ENCODE measurements at places on chromosomes 11 and 22. TPM values are rescaled to one million over a fixed set of nuclear protein-coding genes. Genes with fewer than 3 reads are reported as not detected.

GRCh38 chr22:22414266-22414665 lies 94.3 kb downstream of the ZNF280B start:
- no peak overlapping the region for H3K27ac ChIP-seq
- H3K4me1 ChIP-seq, result no peaks in the 10 kb centered on the region

- no peaks in the 10 kb centered on the region for H3K36me3 ChIP-seq
- H3K4me3 ChIP-seq, result no peak overlapping the region
- H3K27ac ChIP-seq, result no peak overlapping the region
- H3K27me3 ChIP-seq, result no peaks in the 10 kb centered on the region
- H3K4me1 ChIP-seq, result no peaks in the 10 kb centered on the region
Measured at GRCh38 chr11:96282625-96283220, 60.3 kb downstream of the MAML2 start.

GRCh38 chr22:28609921-28610320 lies 69.7 kb downstream of the TTC28 start:
- no peak for DNase-seq
- H3K4me3 ChIP-seq, result no peak overlapping the region
- H3K27me3 ChIP-seq, result no peaks in the 10 kb centered on the region
- H3K36me3 ChIP-seq, result no peaks in the 10 kb centered on the region

DNA sequence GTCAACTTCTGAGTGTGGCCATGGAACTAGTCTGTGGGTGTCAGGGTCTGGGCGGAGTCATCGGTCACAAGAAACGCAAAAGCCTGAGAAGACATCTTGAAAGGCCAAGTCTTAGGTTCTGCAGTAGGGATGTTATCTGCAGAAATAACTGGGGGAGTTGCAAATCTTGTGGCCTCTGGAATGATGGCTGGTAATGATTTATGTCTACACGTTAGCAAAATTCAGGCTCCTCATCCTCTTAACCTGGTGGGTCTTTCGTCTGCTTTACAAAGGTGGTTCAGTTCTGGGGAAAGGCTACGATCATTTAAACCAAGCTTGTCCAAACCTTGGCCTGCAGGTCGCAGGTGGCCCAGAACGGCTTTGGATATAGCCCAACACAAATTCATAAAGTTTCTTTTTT lies 7.4 kb upstream of the CYB5R3 start:
- DNase-seq, result no peak
- H3K27ac ChIP-seq, result no peak overlapping the region
- no peaks in the 10 kb centered on the region for H3K4me1 ChIP-seq
- no peaks in the 10 kb centered on the region for H3K27me3 ChIP-seq

DNA sequence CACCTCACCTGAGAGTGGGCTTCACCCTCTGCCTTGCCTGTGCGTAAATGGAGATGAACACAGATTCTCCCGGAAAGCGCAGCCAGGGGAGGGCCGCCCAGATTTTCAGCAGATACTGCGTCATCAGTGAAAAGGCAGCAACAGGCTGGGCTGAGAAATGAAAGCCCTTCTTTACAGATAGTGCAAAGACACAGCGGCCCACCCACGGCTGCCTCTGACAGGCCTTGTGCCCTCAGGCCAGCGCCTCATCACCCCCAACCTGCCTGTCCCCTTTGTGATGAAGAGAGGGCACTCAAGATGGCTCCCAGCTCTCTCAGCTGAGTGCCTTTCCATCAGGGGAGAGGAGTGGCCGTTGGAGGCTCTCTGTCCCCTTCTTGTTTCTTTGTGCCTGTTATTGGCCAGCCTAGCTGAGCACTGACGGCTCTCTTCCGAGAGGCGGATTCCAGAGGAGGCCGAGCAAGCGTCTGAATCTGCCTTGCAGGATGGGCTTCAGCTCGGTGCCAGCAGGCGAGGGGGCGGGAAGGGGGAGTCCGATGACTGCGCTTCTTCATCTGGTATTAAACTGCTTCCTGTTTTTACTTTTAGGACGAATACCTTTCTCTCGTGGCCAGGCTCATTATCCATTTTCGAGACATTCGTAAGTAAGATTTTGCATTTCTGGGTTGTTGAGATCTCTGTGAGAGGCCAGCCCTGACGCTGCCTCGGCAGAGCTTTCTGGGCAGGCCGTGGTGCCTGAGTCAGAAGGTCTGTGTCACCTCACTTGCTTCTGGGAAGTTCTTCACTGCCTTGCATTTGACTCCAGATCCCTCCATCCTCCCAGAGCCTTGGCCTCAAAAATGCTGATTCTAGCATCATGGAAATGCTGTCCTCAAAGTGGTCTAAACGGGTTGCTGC lies 43.7 kb downstream of the MED15 start:
- no peaks in the 10 kb centered on the region for H3K36me3 ChIP-seq
- DNase-seq, result no peak
- H3K27me3 ChIP-seq, result no peaks in the 10 kb centered on the region
- H3K27ac ChIP-seq, result peak overlapping the region; percentile 70
- H3K4me1 ChIP-seq, result peaks cover 6% of the 10 kb centered on the region

GRCh38 chr11:123152951-123153350 lies 42.1 kb downstream of the CLMP start:
- H3K27ac ChIP-seq, result no peak overlapping the region
- DNase-seq, result no peak
- H3K4me3 ChIP-seq, result no peak overlapping the region
- no peaks in the 10 kb centered on the region for H3K36me3 ChIP-seq
- no peaks in the 10 kb centered on the region for H3K27me3 ChIP-seq

GRCh38 chr22:28229566-28230485 lies 310.8 kb upstream of the PITPNB start:
- no peak overlapping the region for H3K27ac ChIP-seq
- H3K36me3 ChIP-seq, result no peaks in the 10 kb centered on the region
- DNase-seq, result no peak
- no peaks in the 10 kb centered on the region for H3K4me1 ChIP-seq
- H3K27me3 ChIP-seq, result no peaks in the 10 kb centered on the region
- H3K4me3 ChIP-seq, result no peak overlapping the region

GRCh38 chr22:36885474-36885873 lies 24.7 kb downstream of the NCF4 start:
- no peaks in the 10 kb centered on the region for H3K4me1 ChIP-seq
- H3K27me3 ChIP-seq, result no peaks in the 10 kb centered on the region
- H3K4me3 ChIP-seq, result no peak overlapping the region
- no peak overlapping the region for H3K27ac ChIP-seq
- no peaks in the 10 kb centered on the region for H3K36me3 ChIP-seq
- DNase-seq, result no peak

GRCh38 chr11:3087821-3088800 lies 30.9 kb upstream of the CARS1 start:
- peaks cover 5% of the 10 kb centered on the region for H3K36me3 ChIP-seq
- H3K27me3 ChIP-seq, result no peaks in the 10 kb centered on the region
- no peaks in the 10 kb centered on the region for H3K4me1 ChIP-seq
- DNase-seq, result no peak
- H3K4me3 ChIP-seq, result no peak overlapping the region

DNA sequence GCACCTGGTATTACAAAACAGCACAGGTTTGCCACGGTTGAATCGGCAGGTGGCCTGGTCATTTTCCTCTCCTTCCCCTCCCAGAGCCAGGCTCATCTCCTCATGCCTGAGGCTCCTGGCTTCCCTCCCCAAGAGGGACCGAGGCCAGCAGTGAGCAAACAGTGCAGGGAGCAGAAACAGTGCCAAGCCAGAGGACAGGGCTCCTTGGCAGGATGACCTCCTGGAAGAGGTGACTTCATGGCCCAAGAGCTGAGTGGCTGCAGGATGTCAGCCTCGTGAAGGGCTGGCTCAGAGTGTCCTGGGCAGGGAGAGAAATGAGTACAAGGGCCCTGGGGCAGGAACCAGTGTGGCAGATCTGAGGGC lies 22.8 kb upstream of the PPFIA1 start:
- no peak overlapping the region for H3K27ac ChIP-seq
- no peak overlapping the region for H3K4me3 ChIP-seq
- DNase-seq, result no peak
- H3K4me1 ChIP-seq, result no peaks in the 10 kb centered on the region
- no peaks in the 10 kb centered on the region for H3K36me3 ChIP-seq

- DNase-seq, result no peak
- H3K4me3 ChIP-seq, result no peak overlapping the region
- H3K4me1 ChIP-seq, result no peaks in the 10 kb centered on the region
- H3K27ac ChIP-seq, result no peak overlapping the region
- no peaks in the 10 kb centered on the region for H3K27me3 ChIP-seq
Measured at GRCh38 chr11:94315664-94316063, 11.3 kb downstream of the IZUMO1R start.

DNA sequence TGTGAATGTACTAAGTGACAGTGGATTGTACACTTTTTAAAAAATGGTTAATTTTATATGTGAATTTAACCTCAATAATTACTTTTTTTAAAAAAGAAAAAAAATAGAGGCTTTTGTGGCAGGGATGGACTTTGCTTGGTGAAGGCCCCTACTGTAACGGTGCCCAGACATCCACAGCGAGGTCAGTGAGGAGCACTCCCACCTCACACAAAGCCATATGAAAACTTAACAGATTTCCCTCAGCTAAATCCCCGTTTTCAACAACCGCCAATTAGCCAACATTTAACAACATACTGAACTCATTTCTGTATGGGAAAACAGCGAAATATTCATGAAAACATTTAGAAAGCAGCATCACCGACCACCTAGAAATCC lies 642 bp upstream of the C11orf58 start:
- no peak for DNase-seq
- H3K4me3 ChIP-seq, result peak overlapping the region; percentile 73
- H3K27me3 ChIP-seq, result no peaks in the 10 kb centered on the region
- peak overlapping the region; percentile 95 for H3K27ac ChIP-seq

- no peak overlapping the region for H3K27ac ChIP-seq
- H3K36me3 ChIP-seq, result no peaks in the 10 kb centered on the region
- H3K27me3 ChIP-seq, result no peaks in the 10 kb centered on the region
- H3K4me1 ChIP-seq, result no peaks in the 10 kb centered on the region
- no peak for DNase-seq
Measured at GRCh38 chr11:81007046-81007445, 1566.2 kb upstream of the TENM4 start.

DNA sequence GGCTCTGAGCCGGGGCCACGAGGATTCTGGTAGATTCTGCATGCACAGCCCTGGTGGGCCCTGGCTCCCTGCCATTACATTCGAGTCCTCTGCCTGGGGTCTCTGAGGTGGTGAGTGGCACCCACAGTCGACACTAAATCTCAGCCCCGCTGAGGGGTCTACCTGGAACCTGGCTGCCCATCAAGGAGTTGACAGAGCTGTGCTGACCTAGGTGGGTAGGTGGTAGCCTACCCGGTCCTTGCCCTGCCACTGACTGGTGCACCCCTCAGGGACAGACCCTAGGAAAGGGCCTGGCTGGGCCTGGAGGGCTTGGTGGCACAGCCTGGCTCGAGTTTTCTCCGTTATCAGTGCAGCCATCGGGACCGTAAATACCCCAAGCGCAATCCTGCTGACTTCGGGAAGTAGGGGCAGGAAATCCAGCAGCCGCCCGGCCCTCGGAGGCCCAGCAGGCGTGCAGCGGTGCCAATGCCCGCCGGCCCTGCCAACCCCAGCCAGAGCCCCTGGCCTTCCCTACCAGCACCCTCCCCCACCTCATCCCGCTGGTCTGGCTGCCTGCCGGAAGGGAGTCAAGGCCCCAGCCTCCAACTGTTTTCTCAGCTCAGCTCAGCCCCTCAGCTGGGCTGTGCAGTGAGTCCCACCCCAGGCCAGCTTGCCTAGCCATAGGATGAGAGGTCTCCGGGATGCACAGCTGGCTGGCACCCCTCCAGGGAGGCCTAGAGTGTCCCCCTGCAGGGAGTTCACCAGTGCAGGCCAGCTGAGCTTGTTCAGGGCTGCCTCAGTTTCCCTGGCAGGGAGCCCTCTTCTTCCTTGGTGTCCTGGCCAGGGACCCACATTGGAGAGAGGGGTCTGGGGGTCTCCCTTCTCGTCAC lies 80.4 kb upstream of the KCNQ1OT1 start:
- peaks cover 16% of the 10 kb centered on the region for H3K4me1 ChIP-seq
- H3K27ac ChIP-seq, result peak overlapping the region; percentile 74
- no peaks in the 10 kb centered on the region for H3K36me3 ChIP-seq
- peak; percentile 4 for DNase-seq
- no peaks in the 10 kb centered on the region for H3K27me3 ChIP-seq
- H3K4me3 ChIP-seq, result no peak overlapping the region

DNA sequence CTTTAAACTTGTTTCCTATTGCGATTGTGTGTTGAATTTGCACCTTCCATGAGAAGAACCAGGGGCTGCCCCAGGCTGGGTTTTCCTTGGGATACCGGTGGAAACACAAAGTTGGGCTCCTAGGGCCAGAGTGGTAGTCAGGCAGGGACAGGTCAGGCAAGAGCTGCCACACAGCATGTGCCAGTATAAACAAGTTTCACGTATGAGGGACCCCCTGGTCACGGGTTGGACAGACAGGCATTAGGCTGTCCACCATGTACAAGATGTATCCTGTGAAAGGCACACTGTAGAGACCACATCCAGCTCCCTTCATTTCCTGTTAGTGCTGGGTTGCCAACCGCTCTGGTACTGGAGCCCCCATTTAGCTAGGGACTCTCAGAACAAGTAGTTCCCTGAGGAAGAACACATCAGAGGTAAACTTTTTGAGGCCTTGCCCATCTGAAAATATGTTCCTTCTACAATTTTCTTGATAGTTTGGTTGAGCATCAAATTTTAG lies 8.8 kb downstream of the UPB1 start:
- H3K27me3 ChIP-seq, result no peaks in the 10 kb centered on the region
- no peak overlapping the region for H3K27ac ChIP-seq
- H3K36me3 ChIP-seq, result no peaks in the 10 kb centered on the region

- no peaks in the 10 kb centered on the region for H3K27me3 ChIP-seq
- H3K4me3 ChIP-seq, result no peak overlapping the region
- no peaks in the 10 kb centered on the region for H3K36me3 ChIP-seq
- H3K27ac ChIP-seq, result no peak overlapping the region
- H3K4me1 ChIP-seq, result no peaks in the 10 kb centered on the region
- DNase-seq, result no peak
Measured at GRCh38 chr11:88246696-88247095, 71.5 kb upstream of the RAB38 start.

- H3K36me3 ChIP-seq, result no peaks in the 10 kb centered on the region
- no peaks in the 10 kb centered on the region for H3K27me3 ChIP-seq
- H3K4me3 ChIP-seq, result no peak overlapping the region
- H3K4me1 ChIP-seq, result no peaks in the 10 kb centered on the region
- no peak for DNase-seq
Measured at GRCh38 chr22:41772645-41773044, 27.8 kb upstream of the CCDC134 start.

GRCh38 chr11:26287067-26287518 lies 44.8 kb upstream of the ANO3 start:
- H3K4me1 ChIP-seq, result no peaks in the 10 kb centered on the region
- no peaks in the 10 kb centered on the region for H3K27me3 ChIP-seq
- no peak for DNase-seq
- H3K4me3 ChIP-seq, result no peak overlapping the region

DNA sequence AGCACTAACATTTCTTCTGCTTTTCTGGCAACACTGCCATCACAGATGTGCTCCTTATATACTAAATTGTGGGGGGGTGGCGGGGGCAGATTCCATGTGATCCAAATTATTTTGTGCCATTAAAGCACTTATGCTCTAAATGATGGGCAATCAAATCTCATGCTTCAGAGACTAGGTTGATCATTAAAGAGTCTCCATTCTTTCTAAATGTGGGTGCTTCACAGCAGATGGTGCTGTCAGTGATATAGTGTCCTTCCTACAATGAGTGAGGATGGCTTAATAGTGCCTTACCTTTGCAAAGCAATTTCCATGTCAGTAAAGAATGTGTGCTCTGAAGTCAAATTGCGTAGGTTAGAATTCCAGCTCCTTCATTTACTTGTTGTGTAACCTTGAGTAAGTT lies 589.8 kb downstream of the ETS1 start:
- H3K36me3 ChIP-seq, result no peaks in the 10 kb centered on the region
- H3K27ac ChIP-seq, result no peak overlapping the region
- H3K4me3 ChIP-seq, result no peak overlapping the region
- no peaks in the 10 kb centered on the region for H3K4me1 ChIP-seq
- no peak for DNase-seq

GRCh38 chr11:118353084-118353710 lies 6.2 kb upstream of the UBE4A start:
- H3K27ac ChIP-seq, result no peak overlapping the region
- no peaks in the 10 kb centered on the region for H3K27me3 ChIP-seq
- H3K4me1 ChIP-seq, result no peaks in the 10 kb centered on the region
- no peak for DNase-seq

Gene TOP3B
- 25.2 TPM for total RNA-seq

Gene DAGLA
- total RNA-seq, result 10.8 TPM

Gene HEPN1
- not detected for total RNA-seq

Data from prostate gland (tissue), 2 donors.